ENCODE measurements at places on chromosomes 5 and 9.

- DNase-seq: no peak
Observed at GRCh38 chr5:147578228-147579024, 68.6 kb upstream of the DPYSL3 start.

GRCh38 chr5:154972476-154973080 lies 31.7 kb downstream of the MRPL22 start:
- DNase-seq: peak; percentile 39

DNA sequence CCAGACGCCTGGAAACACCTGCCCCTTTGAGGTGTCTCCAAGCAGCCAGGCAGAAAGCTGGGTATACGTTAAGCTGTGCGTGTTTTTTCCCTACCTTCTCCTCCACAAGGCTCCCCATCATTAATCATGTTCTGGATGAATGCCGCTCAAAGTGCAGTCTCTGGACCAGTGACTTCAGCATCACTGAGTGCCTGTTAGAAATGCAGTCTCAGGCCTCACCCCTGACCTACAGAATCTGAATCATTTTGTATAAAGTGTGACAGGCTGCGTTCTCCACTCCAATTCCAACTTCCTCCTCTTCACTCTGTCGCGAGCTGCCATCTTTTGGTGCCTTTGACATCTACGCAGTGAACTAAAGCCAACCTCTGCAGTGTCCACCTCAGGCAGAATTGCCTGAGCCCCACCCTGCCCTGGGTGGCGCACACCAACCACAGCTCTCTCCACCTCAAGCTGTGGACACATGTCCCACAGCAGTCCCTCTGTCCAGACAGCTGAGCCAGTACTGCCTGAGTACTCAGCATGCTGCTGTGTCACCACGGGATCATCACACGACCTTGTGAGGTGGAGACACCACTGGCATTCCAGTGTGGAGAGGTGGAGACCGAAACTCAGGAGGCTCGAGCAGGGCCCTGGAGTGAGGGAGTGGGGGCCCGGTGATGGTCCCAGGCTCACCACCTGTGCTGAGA lies 14.2 kb downstream of the PTPN3 start:
- peak; percentile 82 for DNase-seq

DNA sequence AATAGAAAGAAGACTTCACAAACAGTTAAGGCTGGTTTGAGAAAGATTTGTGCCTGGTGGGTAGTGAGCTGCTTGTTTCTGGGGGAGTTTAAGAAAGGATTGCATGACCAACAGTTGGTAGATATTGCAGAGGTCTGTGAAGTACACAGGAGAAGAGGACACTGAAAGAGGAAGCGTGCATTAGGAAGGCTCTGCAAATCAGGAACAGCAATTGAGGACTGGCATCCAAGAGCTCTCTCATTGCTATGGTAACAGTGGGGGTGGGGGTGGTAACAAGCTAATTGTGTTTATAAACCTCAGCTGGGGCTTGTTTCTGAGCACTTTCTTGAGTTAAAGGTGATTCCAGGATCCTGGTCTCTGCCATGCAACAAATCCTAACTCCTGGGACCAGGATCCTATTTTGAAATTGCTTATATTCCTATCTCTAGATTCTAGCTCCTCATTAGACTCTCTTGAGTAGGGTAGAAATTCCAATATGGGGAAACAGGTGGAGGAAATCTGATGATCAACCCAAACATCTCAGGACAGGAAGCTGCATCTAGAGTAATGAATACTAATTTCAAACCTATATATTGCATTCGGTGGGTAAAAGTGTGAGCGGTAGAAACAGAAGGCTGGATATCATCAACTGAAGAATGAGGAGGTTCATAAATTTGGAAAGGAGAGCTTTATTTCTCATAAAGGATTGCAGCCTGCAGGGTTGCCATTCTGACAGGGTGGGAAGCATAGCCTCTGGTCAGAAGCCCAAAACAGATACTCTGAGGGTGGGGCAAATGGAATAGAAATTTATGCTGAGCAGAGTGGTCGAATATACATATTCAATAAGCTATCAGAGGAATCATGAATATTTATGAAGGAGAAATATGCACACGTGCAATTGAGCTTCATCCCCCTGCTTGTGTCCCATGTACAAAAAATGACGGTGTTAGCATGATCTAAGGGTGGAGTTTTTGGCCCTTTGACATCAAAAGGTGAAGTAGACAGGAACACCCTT lies 79.4 kb downstream of the PTTG1 start:
- no peak for DNase-seq

- no peak for DNase-seq
Observed at GRCh38 chr5:148135091-148136048, 33.0 kb upstream of the SPINK14 start.
